Bronchial epithelial cell (primary cell): ENCODE measurements at places on chromosomes 3 and 15. TPM values are rescaled to one million over a fixed set of nuclear protein-coding genes. Genes with fewer than 3 reads are reported as not detected.
A peak's percentile ranks its signal among the peaks of the same experiment; 100 is the strongest.

Gene ROBO2
- 0.26 and 0.79 TPM in 2 replicates for total RNA-seq

Gene NEDD4
- total RNA-seq: 37.1 and 59.5 TPM in 2 replicates

DNA sequence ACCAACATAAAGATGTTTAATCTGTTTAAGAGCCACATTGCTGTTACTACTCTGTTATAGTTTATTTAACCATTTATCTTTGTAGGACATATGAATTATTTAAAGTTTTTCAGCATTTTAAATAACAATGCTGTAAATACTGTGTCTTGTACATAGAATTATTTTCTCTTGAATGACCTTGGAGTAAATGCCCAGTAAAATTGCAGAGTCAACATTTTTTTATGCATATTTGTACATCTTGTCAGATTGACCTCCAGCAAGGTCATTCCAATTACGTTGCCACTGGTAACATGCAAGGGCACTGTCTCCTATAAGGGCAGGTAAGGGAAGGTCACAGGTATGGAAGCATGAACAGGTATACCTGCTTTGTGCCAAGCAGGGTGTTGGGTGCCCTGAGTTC lies 64.3 kb downstream of the RLBP1 start:
- DNase-seq: no peak

- no peak for DNase-seq
Observed at GRCh38 chr3:16174026-16174355, 489 bp upstream of the GALNT15 start.

- peak; percentile 92 for DNase-seq
Observed at GRCh38 chr3:9175421-9175820, 74.0 kb downstream of the SRGAP3 start.
